ENCODE measurements at places on chromosomes 12 and 14.
A peak's percentile ranks its signal among the peaks of the same experiment; 100 is the strongest.

DNA sequence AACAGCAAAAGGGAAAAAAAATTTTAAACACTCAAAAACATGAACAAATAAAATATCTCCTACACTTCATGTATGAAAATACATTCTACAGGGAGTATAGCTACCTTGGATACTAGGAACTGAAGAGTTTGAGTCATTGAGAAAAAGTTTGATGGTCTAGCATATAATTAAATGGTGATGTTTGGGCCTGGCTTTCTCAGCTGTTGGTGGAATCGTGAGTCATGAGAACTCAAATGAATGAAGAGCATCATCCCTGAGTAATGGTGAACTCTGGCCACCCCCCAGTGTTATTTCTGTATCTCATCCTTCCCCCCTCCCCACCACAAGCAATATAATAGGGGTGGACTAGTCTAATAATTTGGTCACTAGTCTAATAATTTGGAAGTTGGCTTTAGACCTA is 6.7 kb upstream of the SLC6A15 start:
- DNase-seq = no peak

DNA sequence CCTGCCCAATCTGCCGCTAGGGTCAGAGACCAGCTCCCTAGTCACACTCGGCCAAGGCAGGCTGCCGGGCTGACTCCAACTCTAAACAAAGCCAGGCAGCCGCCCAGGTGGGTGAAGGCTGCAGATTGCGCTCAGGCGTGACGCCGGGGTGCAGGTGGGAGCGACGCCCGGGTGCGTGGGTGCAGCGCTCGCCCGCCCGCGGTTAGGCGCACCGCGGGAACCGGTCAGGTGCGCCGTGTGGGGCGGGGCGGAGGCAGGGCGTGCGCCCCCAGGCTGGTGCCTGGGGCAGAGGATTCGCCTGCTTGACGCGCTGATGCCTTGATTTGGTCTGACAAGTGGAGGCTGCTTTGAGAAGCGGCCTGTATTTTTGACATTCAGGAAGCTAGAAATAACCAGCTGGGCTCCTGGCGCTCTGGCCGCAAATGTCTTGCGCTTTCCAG is 126.7 kb upstream of the HIF1A start:
- DNase-seq = peak; percentile 33

- DNase-seq = no peak
Observed at GRCh38 chr14:96790706-96791105, 6.5 kb upstream of the VRK1 start.

GRCh38 chr12:78149459-78149858 is 318.8 kb downstream of the NAV3 start:
- no peak for DNase-seq
